ENCODE measurements at places on chromosomes 2 and 18. TPM values are rescaled to one million over a fixed set of nuclear protein-coding genes. Genes with fewer than 3 reads are reported as not detected.
A peak's percentile ranks its signal among the peaks of the same experiment; 100 is the strongest.

DNA sequence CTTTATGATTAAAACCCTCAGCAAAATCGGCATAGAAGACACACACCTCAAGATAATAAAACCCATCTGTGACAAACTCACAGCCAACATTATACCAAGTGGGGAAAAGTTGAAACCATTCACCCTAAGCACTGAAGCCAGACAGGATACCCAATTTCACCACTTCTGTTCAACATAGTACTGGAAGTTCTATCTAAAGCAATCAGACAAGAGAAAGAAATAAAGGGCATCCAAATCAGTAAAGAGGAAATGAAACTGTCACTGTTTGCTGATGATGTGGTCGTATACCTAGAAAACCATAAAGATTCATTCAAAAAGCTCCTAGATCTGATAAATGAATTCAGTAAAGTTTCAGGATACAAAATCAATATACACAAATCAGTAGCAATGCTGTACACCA is 16.4 kb upstream of the RPRD1A start:
- no peak overlapping the region for H3K27ac ChIP-seq
- H3K4me1 ChIP-seq, result no peaks in the 10 kb centered on the region
- no peak for DNase-seq
- H3K27me3 ChIP-seq, result no peaks in the 10 kb centered on the region
- no peaks in the 10 kb centered on the region for H3K36me3 ChIP-seq
- H3K4me3 ChIP-seq, result no peak overlapping the region

DNA sequence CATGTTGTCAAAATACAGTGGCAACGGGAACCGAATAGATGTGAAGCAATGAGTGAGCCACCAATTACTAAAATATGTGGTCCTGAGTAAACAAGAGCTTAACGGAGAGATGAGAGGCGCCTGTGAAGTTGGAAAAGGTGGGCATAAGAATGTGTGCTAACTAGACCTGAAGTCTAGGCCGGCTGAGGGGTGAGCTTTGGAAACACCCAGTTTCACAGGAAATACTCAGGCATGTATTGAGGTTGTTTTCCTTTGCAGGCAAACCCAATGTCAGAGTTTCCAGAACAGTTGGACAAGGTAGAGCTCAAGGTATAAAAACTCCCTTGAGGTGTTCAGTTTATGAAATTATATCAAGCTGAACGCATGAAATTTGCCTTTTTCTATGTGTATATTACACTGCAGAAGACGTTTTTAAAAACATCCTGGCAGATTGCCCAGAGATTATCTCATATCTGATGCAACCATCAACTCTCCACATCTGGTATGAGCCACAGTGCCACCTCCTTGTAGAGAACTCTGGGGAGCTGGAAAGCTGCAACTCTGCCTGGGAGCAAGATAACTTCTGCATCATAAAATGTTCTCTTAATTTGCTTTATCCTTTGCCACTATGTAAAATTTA is 3.9 kb upstream of the WDSUB1 start:
- H3K4me1 ChIP-seq, result peaks cover 8% of the 10 kb centered on the region
- H3K27me3 ChIP-seq, result no peaks in the 10 kb centered on the region
- DNase-seq, result peak; percentile 29
- no peak overlapping the region for H3K4me3 ChIP-seq
- no peaks in the 10 kb centered on the region for H3K36me3 ChIP-seq
- H3K27ac ChIP-seq, result no peak overlapping the region

DNA sequence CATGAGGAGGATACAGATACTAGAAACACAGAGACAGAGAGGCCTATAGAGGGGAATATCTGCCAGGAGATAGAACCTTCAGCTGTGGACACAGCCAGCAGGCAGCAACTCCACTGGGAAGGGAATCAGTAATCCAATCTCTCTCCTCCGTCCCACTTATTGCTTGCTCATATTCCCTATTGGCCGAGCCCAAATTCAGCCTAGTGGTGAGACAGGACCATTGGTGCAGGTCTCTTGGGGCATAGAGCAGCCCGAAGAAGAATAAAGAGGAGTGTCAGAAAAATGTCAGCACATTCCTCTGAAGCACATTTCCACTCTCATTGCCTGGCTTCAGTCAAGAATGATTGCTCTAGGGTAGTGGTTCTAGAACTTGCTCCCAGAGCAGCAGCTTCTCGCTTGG is 1091.5 kb upstream of the GYPC start:
- no peaks in the 10 kb centered on the region for H3K36me3 ChIP-seq
- no peak for DNase-seq
- H3K4me1 ChIP-seq, result no peaks in the 10 kb centered on the region
- no peak overlapping the region for H3K27ac ChIP-seq

DNA sequence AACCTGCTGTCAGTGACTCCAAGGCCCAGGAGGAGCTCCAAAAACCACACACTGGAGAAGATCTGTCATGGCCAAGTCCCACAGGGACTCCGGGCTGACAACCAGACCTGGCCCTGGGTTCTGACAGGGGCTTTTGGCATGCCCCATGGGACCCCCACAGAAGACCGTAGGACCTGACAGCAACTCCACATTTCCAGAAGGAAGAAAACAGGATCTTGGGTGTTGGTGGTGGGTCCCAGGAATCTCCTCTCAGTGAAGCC is 275.9 kb upstream of the HS6ST1 start:
- H3K27me3 ChIP-seq, result no peaks in the 10 kb centered on the region
- H3K4me3 ChIP-seq, result no peak overlapping the region
- no peak overlapping the region for H3K27ac ChIP-seq
- DNase-seq, result no peak
- H3K4me1 ChIP-seq, result peaks cover 31% of the 10 kb centered on the region

DNA sequence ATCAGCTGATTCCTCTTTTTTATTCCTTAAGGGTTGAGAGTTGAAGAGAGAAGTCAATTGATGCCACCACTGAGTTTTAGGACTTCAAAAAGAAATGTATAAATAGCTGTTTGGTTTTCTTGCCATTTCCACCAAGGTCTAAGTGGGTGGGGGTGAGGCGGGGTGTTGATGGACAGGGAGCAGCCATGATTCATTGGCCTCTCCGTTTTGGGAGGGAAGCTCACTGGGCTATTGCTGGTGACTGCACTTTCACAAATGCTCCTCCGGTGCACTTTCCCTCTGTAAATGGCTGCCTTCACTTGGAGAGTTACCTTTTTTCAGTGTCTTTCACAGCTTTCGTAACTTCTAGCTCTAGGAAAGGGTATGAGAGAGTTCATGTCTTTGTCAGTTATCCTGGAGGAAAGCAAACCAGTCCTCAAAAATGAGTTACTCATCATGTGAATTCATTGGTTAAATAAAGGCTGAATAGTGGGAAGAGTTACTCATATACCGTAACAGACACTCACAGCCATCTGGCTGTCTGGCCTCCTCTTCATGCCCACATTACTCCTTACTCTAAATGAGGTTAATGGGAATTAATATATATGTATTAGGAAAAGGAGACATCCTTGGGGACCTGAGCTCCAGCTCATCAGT is 17.4 kb upstream of the CTAGE1 start:
- H3K4me1 ChIP-seq, result no peaks in the 10 kb centered on the region
- no peak overlapping the region for H3K27ac ChIP-seq
- no peak for DNase-seq
- H3K27me3 ChIP-seq, result no peaks in the 10 kb centered on the region
- H3K36me3 ChIP-seq, result no peaks in the 10 kb centered on the region

- H3K27me3 ChIP-seq, result no peaks in the 10 kb centered on the region
- no peak for DNase-seq
- no peak overlapping the region for H3K4me3 ChIP-seq
- no peak overlapping the region for H3K27ac ChIP-seq
- no peaks in the 10 kb centered on the region for H3K36me3 ChIP-seq
Measured at GRCh38 chr2:4358837-4359236, 655.5 kb downstream of the DCDC2C start.

GRCh38 chr2:529424-529823 is 147.8 kb downstream of the TMEM18 start:
- H3K4me3 ChIP-seq, result no peak overlapping the region
- H3K36me3 ChIP-seq, result no peaks in the 10 kb centered on the region
- H3K27ac ChIP-seq, result no peak overlapping the region
- no peaks in the 10 kb centered on the region for H3K4me1 ChIP-seq

GRCh38 chr2:88637464-88637863 is 10.2 kb upstream of the EIF2AK3 start:
- no peaks in the 10 kb centered on the region for H3K4me1 ChIP-seq
- H3K27me3 ChIP-seq, result no peaks in the 10 kb centered on the region
- H3K36me3 ChIP-seq, result no peaks in the 10 kb centered on the region
- no peak overlapping the region for H3K27ac ChIP-seq
- no peak overlapping the region for H3K4me3 ChIP-seq
- no peak for DNase-seq

GRCh38 chr2:63648632-63649031 is 59.9 kb downstream of the MDH1 start:
- H3K36me3 ChIP-seq, result no peaks in the 10 kb centered on the region
- no peak overlapping the region for H3K4me3 ChIP-seq
- no peak for DNase-seq

GRCh38 chr2:21787941-21788340 is 664.2 kb downstream of the TDRD15 start:
- no peaks in the 10 kb centered on the region for H3K36me3 ChIP-seq
- no peak for DNase-seq
- no peaks in the 10 kb centered on the region for H3K4me1 ChIP-seq
- no peaks in the 10 kb centered on the region for H3K27me3 ChIP-seq
- no peak overlapping the region for H3K4me3 ChIP-seq
- H3K27ac ChIP-seq, result no peak overlapping the region

- H3K27ac ChIP-seq, result no peak overlapping the region
- H3K4me1 ChIP-seq, result peaks cover 43% of the 10 kb centered on the region
- no peak for DNase-seq
- H3K36me3 ChIP-seq, result peaks cover 3% of the 10 kb centered on the region
- H3K27me3 ChIP-seq, result no peaks in the 10 kb centered on the region
Measured at GRCh38 chr18:79542876-79543750, 136.5 kb upstream of the CTDP1 start.

- H3K4me1 ChIP-seq, result no peaks in the 10 kb centered on the region
- H3K4me3 ChIP-seq, result no peak overlapping the region
- no peaks in the 10 kb centered on the region for H3K27me3 ChIP-seq
Measured at GRCh38 chr18:36401462-36401861, 103.9 kb downstream of the FHOD3 start.

GRCh38 chr2:236986524-236987330 is 99.0 kb upstream of the COPS8 start:
- no peak overlapping the region for H3K27ac ChIP-seq
- H3K27me3 ChIP-seq, result no peaks in the 10 kb centered on the region
- H3K4me3 ChIP-seq, result no peak overlapping the region
- DNase-seq, result no peak
- H3K36me3 ChIP-seq, result no peaks in the 10 kb centered on the region

DNA sequence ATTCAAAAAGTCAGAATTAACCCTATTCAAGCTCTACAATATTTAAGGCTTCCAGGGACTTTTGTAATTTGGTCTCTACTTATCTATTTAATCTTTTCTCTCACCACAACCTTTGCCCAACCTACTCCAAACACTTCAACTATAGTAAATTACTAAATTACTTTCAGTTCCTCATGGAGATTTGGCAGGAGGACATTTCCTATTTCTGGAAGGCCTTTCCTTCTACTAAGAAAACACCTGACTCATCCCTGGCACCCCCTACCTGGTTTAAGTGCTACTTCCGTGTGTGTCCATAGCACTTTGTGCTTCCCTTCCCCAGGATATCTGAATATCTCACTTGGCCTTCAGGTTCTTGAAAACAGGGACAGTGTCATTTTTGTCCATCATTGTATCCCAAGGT is 96.3 kb downstream of the UPP2 start:
- no peak overlapping the region for H3K4me3 ChIP-seq
- no peak for DNase-seq
- no peaks in the 10 kb centered on the region for H3K4me1 ChIP-seq
- no peaks in the 10 kb centered on the region for H3K27me3 ChIP-seq
- no peaks in the 10 kb centered on the region for H3K36me3 ChIP-seq

UNC80 gene
- 37.8 TPM for total RNA-seq

CDH2 gene
- total RNA-seq, result 58.9 TPM

SERPINB3 gene
- not detected for total RNA-seq

ZNF142 gene
- 13.2 TPM for total RNA-seq

GKN1 gene
- not detected for total RNA-seq

STARD6 gene
- 0.22 TPM for total RNA-seq

PIEZO2 gene
- 30.2 TPM for total RNA-seq

CHRNG gene
- total RNA-seq, result 0.06 TPM

Measured in spinal cord (tissue), 10 donors.